ENCODE measurements at places on chromosomes 2 and 18.

GRCh38 chr2:165114346-165114939 is 89.4 kb downstream of the SCN3A start:
- peak; percentile 78 for DNase-seq

DNA sequence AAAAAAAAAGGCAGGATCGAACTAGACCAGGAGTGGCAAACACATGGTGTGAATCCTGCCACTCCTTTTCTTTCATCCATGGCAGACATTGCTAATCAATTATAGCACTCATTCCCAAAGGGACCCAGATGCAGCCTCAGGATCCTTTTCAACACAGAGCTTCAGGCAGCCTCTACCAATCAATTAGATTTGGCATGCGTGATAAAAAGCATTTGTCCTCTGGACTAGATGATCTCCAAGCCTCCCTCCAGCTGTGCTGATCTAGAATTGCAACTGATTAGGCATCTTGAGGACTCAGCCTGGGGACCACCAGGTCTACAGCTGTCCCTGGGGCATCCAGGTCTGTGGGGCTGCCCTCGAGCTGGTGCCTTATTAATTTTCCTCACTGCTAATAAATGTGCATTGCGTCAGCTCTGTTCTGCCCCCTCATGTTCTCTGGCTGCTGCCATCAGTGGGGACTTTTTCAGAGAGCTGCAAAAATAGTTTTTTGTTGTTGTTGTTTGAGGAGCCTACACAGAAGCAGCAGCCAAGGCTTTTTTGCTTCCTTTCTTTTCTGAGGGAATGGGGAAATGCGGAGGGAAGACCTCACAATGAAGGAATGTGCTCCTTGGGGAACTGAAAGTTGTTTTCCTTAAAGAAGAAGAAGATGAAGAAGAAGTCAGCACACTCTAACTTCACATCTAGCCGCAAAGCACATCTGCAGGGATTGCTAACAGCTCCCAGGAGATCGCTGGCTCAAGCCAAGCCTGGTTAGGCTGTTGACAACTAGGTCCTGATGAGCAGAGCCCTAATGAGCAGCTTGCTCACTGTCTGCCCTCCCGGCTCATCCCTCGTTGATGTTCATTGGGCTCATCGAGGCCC is 8.8 kb upstream of the ATOH8 start:
- peak; percentile 98 for DNase-seq

DNA sequence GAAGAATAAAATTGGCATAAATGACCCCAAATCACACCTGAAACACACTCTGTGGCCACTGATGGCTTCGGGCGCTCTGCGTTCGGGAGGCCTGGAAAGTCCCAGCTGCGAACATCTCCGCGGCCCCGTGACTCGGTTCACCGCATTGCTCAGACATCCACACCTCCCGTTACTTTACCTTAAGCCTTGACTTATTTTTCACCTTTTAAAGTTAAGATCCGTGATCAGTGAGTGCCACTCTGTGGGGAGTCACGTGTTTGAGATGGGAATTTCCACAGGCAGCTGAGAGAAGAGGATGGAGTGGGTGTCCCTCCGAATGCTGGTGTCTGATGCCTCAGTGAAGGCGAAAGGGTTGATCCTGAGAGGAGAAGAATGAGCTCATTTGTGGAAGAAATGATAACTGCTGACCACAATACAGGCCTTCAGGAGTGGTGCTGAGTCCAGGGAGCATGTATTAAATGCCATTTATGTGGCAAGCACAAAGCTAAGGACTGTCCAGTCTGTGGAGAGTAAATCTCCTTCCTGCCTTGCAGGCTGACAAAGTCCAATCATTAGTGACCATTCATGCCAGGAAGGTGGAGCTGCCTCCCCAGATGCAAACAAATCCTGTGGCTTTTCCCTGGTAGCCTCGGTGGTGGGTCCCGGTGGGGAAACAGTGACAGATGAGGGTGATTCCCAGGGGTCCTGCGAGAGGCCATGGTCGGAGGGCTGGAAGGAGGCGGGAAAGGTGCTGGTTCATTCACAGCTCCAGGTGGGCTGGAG is 168.8 kb downstream of the RTP5 start:
- no peak for DNase-seq

- no peak for DNase-seq
Observed at GRCh38 chr2:54864727-54865126, 141.3 kb downstream of the EML6 start.

GRCh38 chr2:54767921-54768320 is 44.5 kb downstream of the EML6 start:
- DNase-seq, result peak; percentile 6

DNA sequence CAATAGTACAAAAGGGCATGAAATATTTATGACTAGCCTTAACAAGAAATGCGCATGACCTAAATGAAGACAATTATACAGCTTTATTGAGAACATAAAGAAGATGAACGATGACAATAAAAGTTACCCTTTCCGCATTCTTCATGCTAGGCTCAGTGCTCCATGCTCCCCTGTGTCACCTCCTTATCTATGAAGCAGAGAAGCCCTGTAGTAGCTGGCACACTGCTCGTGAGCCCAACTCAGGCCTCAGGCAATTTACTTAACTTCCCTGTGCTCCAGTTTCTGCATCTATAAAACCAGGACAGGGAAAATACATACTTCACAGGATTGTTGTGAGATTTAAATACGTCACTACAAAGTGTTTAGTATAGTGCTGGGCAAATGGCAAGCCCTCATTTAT is 34.5 kb upstream of the NABP1 start:
- DNase-seq, result no peak

- DNase-seq, result peak; percentile 77
Observed at GRCh38 chr2:197280015-197280702, 30.4 kb downstream of the ANKRD44 start.

GRCh38 chr2:23900541-23901322 is 26.2 kb downstream of the ATAD2B start:
- peak; percentile 79 for DNase-seq

DNA sequence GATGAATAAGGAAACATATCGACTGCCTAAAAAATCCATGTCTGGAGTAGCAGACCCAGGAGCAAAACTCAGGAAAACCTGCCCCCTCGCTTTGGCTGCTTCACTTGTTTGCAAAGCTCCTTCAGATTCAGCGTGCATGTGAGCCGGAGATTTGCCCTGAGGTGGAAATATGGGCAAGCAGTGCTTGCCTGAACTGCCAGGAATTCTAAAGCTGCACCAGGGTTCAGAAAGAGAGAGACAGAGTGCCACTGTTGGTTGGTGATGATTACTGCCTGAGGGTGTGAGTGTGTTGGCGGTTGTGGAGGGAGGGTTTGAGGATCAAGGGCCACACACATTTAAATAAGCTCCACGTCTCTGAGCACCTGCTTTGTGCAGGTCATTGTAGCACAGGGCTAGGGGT is 139.6 kb upstream of the RGPD4 start:
- peak; percentile 10 for DNase-seq

DNA sequence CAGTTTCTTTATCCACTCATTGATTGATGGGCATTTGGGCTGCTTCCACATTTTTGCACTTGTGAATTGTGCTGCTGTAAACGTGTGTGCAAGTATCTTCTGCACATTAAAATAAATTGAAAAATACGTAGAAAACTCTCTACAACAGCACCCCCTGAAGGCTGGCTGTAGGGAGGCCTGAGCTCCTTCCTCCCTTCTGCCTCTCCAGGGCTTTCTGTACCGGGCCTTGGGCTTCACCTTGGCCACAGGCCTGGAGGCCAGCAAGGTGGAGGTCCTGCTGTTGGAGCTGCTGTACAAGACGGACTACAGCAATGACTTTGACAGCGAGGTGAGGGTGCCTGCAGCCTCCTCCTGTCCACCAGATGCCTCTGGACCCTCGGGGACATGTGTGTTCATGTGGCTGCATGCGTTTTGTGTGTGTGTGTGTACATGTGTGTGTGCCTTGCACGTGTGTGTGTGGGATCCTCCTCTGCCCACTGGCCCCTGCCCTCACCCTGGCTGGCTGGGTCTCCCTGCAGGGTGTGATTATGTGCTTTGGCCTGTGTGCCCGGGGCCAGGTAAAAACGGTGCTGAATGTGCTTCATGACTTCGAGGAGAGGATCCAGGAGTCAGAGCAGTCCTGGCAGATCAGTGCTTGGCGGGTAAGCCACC is 29.2 kb downstream of the MROH2A start:
- DNase-seq, result no peak

DNA sequence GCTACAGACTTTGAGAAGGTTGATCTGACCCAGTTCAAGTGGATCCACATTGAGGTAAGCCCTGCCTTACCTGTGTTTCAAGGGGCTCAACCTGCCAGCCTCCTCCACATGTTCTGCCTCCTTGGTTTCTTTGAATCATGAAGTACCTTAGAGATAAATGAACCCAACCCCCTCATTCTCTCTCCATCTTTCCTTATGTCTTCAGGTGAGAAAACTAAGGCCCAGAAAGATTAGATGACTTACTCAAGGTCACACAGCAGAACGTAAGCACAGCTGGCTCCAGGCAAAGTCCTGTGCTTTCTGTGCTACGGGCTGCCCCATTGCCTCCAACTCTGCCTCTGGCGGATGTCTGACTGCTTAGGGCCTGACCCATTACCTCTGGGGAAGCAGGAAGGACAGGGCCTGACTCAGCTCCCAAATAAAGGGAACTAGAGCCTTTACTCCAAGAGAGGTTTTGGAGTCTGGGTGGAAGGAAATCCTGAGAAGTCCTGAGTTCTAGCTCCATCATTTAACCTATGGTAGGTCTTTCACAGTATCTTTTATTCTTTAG is 10.3 kb downstream of the KHK start:
- DNase-seq, result no peak

- DNase-seq, result peak; percentile 97
Observed at GRCh38 chr18:3604498-3605408, 154.8 kb downstream of the TGIF1 start.

- DNase-seq, result peak; percentile 25
Observed at GRCh38 chr2:12737738-12738485, 21.2 kb downstream of the TRIB2 start.

- DNase-seq, result peak; percentile 80
Observed at GRCh38 chr2:230326453-230327417, at the start of gene SP140L. Gene SP140L, plus strand, starts transcription at chr2:230327193. Its CDS starts 77 bp downstream, at chr2:230327270.

GRCh38 chr18:5237083-5237722 is 40.1 kb upstream of the AKAIN1 start:
- DNase-seq, result peak; percentile 1

DNA sequence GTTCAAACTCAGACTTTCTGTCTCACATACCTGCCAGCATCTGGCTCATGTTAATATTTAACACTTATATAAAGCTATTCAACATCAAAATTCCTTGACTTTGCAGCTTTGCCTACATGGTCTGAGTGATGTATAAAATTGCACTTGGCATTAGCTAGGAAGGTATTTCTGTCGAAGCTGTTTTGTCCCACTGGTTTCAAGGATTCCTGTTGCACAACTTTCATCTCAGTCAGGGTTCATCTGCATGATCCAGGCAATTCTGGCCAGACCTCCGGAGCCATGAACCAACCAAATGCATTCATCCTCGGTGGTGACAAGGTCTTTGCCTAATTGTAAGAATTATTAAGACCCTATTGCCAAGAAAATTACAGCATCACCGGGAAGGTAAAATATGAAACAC is 185.4 kb downstream of the ZEB2 start:
- no peak for DNase-seq

DNA sequence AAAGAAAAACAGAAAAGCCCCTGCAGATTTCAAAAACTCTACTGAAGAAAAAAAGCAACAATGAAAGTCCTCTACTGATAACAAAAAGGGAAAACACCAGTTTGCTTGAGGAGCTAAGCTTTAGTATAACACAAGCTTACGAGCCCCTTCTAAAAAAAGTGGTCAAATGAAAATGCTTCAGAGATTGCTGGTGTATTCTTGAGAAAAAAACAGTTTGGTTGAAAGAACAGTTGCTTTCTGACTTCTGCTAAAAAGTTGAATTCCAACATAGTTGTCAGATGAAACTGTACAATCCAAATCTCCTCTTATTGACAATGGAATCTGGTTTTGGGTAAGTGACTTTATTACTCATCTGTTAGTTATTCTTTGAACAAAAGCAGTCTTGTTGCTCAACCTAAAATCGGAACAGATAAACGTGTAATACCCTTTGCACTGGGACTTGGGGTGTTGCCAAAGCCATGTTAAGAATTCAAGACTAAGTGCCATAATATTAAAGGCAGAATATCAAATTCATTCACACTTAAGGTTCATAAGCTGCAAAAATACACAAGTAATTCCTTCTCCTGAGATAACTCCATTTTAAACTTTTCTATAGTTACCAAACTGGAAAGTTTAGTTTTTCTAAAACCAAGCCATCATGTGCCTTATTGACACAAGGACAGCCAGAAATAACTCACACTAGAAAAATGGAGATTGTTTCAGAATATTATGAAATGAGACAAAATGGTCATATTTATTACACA is 45.3 kb upstream of the SPAG16 start:
- DNase-seq, result peak; percentile 97

DNA sequence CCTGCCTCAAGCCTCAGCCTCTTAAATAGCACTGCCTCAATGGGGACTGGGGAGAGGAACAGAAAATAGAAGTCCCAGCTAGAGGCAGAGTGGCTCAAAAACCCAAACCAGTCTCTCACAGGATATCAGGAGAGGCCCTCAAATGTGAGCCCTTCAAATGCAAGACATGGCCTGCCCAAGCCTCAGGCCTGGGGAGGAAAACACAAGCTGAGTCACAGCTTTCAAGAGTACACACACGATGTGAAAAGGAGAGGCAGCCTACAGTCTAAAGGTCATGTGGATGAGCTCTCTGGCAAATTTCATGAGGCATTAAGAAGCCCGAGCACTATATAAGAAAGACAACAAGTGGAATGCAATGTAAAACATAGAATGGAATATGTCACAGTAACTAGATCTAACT is 316.6 kb upstream of the MEX3C start:
- DNase-seq, result no peak

- no peak for DNase-seq
Observed at GRCh38 chr2:24050041-24050979, 769 bp downstream of the FKBP1B start.

DNA sequence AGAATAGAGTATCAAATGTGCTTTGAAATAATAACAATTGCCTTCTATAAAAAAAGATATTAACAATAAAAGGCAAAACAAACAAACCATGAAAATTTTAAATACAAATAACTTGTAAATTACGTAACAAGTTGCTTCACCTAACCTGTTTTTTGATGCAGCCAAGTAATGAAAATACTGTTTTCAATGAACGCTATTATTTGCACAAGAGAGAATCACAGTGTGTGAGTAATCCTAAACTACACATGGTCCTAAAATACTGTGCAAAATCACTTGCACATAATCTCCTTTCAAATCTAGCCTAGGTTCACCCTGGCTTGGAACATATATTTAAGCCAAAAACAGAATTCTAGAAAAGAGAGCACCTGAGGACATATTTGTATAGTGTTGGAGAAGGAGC is 98.9 kb downstream of the CCDC148 start:
- no peak for DNase-seq

DNA sequence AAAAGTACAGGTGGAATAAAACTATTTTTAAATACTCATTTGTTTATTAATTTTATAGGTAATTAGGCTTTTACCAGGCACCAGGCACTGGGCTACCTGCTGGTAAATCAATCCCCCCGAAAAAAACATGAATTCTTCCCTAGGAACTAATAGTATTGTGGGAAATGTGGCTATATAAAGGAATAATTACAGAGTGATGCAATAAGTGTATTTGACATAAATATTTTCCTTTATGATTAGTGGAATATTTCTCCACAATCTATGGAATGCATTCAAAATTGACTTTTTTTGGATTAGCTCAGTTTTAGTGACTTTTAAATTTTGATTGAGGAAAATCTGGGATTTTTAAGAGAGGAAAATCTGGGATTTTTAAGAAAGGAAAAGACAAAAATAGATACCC is 109.7 kb upstream of the BZW1 start:
- DNase-seq, result no peak

GRCh38 chr2:224325941-224326340 is 76.0 kb downstream of the FAM124B start:
- no peak for DNase-seq
